ENCODE measurements at places on chromosomes 12 and 14. TPM values are rescaled to one million over a fixed set of nuclear protein-coding genes. Genes with fewer than 3 reads are reported as not detected.

- no peak for DNase-seq
Observed at GRCh38 chr14:40630471-40630870, 976.2 kb upstream of the LRFN5 start.

- no peak for DNase-seq
Observed at GRCh38 chr12:94149119-94149780, 873 bp downstream of the PLXNC1 start.

- no peak for DNase-seq
Observed at GRCh38 chr12:128111333-128111732, 155.6 kb upstream of the TMEM132C start.

GRCh38 chr12:14999695-15000365 is 27.0 kb downstream of the PDE6H start:
- DNase-seq: no peak

GRCh38 chr14:86915406-86915805 is 1077.6 kb downstream of the GALC start:
- DNase-seq: no peak

DNA sequence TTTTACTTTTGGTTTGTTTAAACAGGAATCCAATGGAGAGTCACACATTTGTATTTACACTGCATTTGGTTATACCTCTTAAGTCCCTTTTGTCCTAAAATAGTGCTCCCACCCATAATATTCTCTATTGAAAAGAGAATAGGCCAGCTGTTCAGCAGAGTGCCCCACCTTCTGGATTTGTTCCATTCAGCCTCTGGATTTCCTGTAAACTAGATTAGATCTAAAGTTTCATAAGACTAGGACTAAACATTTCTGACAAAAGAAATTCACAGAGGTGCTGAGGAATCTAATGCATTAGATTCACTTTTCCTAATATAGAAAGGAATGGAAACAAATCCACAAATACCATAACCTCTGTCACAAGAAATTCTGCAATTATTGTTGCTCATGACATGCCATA is 38.1 kb downstream of the GCH1 start:
- DNase-seq: no peak

DNA sequence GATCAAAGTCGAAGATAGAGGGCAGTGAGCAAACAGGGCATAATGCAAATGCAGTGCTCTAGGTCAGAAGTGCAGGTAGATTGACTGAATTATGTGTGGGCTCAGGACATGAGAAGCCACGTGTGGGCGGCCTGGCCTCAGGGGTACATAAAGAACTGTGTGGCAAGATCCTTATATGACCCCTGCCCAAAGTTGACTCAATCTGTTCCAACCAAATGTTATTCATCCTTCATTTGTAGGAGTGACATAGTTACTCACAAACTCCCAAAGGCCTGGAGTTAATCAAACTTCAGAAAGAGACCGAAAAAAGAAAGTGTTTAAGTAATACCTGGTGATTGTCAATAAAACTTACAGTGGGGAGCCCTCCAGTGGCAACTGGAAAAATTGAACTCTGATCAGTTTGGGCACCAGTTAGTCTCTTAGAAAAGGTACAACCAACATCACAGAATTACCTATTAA is 150.4 kb upstream of the FAR2 start:
- DNase-seq: no peak

GRCh38 chr12:117102800-117103181 is 3.6 kb upstream of the TESC start:
- no peak for DNase-seq

GRCh38 chr12:76762601-76762980 is 1.3 kb upstream of the ZDHHC17 start:
- DNase-seq: no peak

DNA sequence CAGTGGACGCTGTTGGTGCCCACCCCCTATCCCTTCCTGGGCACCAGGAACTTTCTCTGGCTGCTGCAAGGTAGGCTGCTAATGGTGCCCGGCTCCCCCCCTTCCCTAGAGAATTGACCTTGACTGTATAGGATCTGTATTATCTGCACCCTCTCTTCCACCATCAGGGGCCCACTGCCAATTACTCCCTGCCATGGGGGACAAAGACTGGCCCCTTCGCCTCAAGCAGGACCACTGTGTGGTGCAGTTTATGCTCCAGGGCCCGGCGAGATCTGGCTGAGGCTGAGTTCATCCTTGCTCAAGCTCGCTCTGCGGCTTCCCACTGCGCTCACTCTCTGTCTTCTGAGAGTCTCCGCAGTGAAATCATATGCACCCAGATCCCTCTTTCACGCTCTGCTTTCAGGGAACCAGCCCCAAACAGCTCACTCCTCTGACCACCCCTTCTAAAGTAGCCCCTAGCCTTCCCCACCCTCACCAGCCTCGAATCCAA is 95.2 kb downstream of the LGMN start:
- no peak for DNase-seq

The APOF gene
- not detected for total RNA-seq

The BICDL1 gene
- total RNA-seq: 4.4 TPM

The EFS gene
- 38.2 TPM for total RNA-seq
